Pancreas (tissue), 10 donors: ENCODE measurements at places on chromosomes 7 and 10. TPM values are rescaled to one million over a fixed set of nuclear protein-coding genes. Genes with fewer than 3 reads are reported as not detected.

DNA sequence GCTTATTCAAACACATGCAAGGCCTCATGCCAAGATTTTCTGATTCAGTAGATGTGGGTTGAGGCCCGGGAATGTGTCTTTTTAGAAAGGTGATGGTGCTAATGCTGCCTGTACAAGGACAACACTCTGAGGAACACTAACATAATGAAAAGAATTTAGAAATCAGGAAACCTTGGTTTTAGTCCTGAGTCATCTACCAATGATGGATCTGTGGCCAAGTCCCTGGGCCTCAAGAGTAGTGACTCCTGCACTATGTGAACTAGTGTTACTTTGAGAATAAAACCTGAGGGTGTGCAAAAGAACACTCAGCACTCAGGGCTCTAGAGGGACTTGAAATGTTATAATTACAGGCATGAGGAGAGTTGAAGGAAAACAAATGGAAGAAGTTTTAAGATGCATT lies 741.7 kb upstream of the GALNT17 start:
- H3K4me1 ChIP-seq, result no peaks in the 10 kb centered on the region
- no peaks in the 10 kb centered on the region for H3K36me3 ChIP-seq
- H3K4me3 ChIP-seq, result no peak overlapping the region
- H3K27ac ChIP-seq, result no peak overlapping the region
- DNase-seq, result no peak

- H3K4me1 ChIP-seq, result no peaks in the 10 kb centered on the region
- H3K27ac ChIP-seq, result no peak overlapping the region
- no peaks in the 10 kb centered on the region for H3K36me3 ChIP-seq
- H3K27me3 ChIP-seq, result no peaks in the 10 kb centered on the region
Measured at GRCh38 chr7:23349484-23350157, 50.5 kb downstream of the MALSU1 start.

DNA sequence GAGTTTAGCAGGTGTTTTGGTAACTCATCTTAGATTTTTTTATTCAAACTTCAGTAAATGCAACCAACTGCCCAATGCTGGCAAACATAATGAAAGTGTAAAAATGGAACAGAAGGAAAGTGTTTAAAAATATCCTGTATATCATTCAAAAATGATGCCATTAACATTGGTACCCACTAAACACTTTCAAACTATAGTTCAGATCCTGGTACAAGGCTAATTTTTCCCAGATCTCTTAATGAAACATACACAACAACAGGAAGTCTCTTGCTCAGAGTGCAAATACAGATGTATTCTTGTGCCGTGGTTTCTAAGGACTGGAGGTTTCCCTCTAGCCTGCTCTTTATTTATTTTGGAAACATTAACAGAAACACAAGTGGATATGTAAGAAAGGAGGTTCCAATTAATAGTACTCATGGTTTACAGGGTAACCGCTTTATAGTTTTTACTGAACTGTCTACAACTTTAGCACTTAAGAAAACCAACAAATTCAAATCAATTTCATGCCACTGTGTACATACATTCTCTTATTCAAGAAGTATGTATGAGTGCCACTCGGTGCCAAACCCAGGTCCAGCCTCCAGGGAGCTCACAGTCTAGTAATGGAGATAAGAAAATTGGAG lies 176.0 kb upstream of the AKR1E2 start:
- no peaks in the 10 kb centered on the region for H3K36me3 ChIP-seq
- H3K4me3 ChIP-seq, result no peak overlapping the region
- no peaks in the 10 kb centered on the region for H3K27me3 ChIP-seq
- H3K27ac ChIP-seq, result no peak overlapping the region

DYDC1 gene
- not detected for total RNA-seq

GRCh38 chr10:48623009-48623408 lies 18.1 kb upstream of the ARHGAP22 start:
- H3K4me3 ChIP-seq, result no peak overlapping the region
- no peaks in the 10 kb centered on the region for H3K36me3 ChIP-seq
- no peak for DNase-seq
- H3K27ac ChIP-seq, result no peak overlapping the region
- no peaks in the 10 kb centered on the region for H3K27me3 ChIP-seq

MET gene
- total RNA-seq, result 10.7 TPM

GRCh38 chr10:132302421-132303310 lies 5.1 kb downstream of the STK32C start:
- no peaks in the 10 kb centered on the region for H3K27me3 ChIP-seq
- H3K36me3 ChIP-seq, result no peaks in the 10 kb centered on the region
- no peak overlapping the region for H3K4me3 ChIP-seq
- peak; percentile 10 for DNase-seq

DNA sequence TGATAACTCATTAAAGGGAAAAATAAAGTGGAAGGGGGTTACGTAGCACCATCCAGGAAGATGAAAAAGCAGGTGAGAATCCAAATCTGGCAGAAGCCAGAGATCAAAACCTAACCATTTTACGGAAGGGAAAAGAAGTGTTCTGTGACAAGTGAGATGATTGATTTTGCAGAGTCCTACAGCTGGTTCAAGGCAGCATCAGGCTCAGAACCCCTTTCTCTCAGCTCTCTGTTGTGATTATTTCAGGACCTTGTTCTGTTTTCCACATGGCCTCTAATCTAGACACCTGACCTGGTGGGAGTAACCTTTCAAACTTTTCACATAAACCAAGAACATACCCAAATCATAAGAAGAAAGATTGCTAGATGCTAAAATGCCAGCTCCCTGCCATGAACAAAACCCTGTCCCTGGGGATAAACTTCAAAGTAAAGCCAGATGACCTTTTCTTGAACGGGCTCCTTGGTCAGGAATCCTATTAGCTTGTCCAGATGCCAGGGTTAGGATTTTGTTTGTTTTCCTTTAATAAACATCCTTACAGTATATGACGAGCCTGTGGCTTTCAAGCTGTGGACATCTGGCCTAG lies 5.9 kb downstream of the DUSP5 start:
- no peak overlapping the region for H3K4me3 ChIP-seq
- H3K36me3 ChIP-seq, result no peaks in the 10 kb centered on the region
- H3K27me3 ChIP-seq, result no peaks in the 10 kb centered on the region
- peaks cover 6% of the 10 kb centered on the region for H3K4me1 ChIP-seq
- H3K27ac ChIP-seq, result peak overlapping the region; percentile 29
- no peak for DNase-seq

- no peaks in the 10 kb centered on the region for H3K36me3 ChIP-seq
- no peaks in the 10 kb centered on the region for H3K27me3 ChIP-seq
- H3K4me1 ChIP-seq, result no peaks in the 10 kb centered on the region
- H3K27ac ChIP-seq, result no peak overlapping the region
Measured at GRCh38 chr10:12077580-12078180, 8.9 kb downstream of the DHTKD1 start.

GRCh38 chr7:133674079-133674763 lies 421.3 kb downstream of the EXOC4 start:
- no peaks in the 10 kb centered on the region for H3K36me3 ChIP-seq
- H3K27ac ChIP-seq, result no peak overlapping the region
- H3K4me3 ChIP-seq, result no peak overlapping the region
- H3K4me1 ChIP-seq, result no peaks in the 10 kb centered on the region

DNA sequence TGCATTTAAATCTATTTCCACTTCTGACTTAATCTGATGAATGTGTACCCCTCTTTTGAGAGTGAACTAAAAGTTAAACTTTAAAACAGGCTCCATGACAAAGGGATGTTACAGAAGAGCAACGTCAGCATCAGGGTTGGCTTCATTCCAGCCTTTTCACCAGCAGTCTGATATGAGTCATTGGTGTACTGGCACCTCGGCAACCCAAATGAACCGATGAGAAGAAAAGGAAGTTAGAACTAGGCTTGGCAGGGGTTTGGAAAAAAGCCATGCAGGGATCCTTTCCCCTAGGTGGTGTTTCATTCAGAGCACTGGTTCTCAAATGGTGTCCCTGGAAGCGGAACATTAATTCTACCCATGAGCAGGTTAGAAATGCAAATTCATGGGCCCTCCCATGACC lies 53.6 kb downstream of the SEC61G start:
- H3K4me1 ChIP-seq, result no peaks in the 10 kb centered on the region
- no peak overlapping the region for H3K4me3 ChIP-seq
- H3K27me3 ChIP-seq, result no peaks in the 10 kb centered on the region
- no peak for DNase-seq
